ENCODE measurements at places on chromosomes 6 and 20.
A peak's percentile ranks its signal among the peaks of the same experiment; 100 is the strongest.

DNA sequence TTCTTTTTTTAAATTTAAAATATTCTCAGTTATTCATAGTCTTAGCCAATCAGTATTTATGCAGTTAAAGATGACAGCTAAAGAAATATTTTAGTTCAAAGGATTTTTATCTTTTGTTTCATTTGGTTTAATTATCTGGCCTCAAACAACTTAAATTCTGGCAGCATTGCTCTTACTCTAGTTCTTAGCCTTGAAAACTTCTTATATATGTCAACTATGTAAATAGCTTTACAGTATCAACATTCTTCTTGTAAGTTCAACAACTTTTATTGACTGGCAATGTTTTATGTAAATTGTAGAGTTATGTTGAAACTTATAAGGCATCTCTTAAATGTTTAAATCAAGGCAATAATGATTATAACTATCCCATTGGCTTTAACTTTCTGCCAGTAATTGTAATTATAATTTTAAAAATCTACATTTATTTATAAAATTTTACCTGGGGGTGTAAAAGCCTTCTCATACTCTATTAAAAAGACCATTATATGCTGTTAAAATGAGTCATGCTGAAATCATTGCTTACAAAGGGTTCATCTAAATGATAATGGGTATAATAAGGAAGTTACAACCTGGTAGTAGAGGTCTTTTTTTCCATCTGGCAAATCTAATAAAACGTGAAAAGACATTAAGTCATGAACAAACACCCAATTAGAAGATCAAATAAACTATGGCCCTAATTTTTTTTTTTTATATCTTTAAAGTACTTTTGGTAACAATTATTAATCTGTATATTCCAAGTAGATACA, 45.8 kb upstream of the FAM184A start:
- DNase-seq: no peak

- DNase-seq: no peak
Observed at GRCh38 chr20:63612276-63612931, 14.5 kb downstream of the GMEB2 start.

GRCh38 chr20:12963416-12963815, 45.4 kb upstream of the SPTLC3 start:
- no peak for DNase-seq

DNA sequence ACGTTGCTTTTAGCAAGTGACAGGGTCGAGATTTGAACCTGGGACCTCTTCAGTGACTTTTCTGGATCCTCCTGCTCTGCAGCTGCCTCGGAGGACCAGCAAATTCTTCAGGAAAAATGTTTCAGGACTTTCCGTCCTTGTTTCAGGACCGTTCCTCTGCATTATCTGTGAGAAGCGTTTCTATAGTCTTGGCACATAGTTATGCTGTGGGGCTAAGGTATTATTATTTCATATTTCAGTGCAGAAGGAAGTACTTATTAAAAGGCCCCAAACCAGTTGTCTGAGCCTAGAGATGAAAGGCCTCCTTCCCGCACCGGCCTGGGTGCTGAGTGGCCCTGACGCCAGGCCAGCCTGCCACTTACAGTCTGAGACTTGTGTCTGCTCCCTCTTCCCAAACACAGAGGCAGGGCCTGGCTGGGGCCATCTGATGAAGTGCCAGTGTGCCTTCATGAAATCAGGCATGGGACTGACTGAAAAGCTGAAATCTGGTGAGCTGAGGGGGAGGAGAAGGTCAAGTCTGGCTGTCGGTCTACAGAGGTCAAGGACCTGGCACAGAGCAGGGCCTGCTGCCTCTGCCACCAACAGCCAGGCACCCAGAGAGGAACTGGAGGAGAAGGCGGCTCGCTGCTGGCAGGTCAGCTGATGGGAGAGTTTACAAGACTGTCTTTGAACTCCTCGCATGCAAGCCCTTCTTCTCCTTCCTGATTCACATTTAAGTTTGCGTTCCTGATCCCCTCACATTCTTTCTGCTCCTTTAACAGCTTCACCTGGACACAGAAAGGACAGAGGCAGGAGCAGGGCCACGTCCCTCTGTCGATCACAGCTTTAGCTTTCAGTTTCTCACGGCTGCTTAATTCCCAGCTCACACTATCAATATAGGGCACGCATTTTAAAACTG, 8.9 kb upstream of the QKI start:
- no peak for DNase-seq

DNA sequence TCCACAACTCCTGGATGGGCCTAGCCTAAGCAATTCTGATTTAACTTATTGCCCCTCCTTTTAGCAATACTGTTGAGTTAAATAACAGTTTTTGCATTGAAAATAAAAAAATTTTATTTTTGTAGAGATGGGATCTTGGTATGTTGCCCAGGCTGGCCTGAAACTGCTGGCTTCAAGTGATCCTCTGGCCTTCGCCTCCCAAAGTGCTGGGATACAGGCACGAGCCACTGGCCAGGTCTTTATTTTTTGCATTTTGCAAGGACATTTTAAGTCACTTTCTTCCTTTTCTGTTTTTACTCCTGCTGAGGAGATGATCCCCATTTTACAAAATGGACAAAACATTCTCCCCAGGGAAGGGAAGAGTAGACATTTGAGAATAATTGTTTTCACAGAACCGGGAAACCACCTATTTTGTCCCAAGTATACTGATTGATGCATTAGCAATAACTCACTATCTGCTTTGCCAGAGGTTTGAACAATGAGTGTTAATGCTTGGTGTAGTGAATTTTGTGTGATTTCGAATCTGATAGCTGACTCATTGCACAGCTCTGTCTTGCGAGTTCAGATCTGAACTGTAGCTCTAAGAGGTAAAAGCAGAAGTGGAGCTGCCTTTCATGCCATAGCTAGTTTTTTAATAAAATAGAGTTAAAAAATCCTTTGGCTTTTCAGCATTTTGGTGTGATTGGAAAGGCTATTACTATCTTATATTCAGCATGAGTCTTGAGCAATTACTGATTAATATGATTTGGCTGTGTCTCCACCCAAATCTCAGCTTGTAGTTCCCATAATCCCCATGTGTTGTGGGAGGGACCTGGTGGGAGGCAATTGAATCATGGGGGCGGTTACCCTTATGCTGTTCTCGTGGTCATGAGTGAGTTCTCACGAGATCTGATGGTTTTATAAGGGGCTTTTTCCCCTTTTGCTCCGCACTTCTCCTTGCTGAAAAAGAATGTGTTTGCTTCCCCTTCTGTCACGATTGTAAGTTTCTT, 20.9 kb downstream of the IGF2R start:
- no peak for DNase-seq

DNA sequence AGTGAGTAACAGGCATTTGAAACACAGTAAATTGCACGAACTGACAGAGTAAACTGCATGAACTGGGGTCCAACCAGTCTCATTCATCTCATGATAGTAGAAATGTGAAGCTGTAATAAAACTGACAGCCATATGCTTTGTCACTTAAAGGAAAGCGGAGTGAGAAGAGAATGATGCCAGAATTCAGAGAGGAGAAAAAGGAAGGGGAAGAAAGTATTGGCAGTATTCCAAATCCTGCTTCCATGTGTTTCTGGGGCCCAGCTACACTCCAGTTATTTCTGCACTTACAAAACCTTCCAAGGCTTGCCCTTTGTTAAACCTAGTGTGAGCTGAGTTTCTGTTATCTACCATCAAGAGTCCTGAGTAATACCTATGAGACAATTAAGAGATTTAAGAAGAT, 17.2 kb downstream of the SNX14 start:
- no peak for DNase-seq

- no peak for DNase-seq
Observed at GRCh38 chr6:112296122-112296521, 41.8 kb upstream of the LAMA4 start.

- peak; percentile 70 for DNase-seq
Observed at GRCh38 chr6:26204332-26205160, 117.3 kb downstream of the HFE start.

- no peak for DNase-seq
Observed at GRCh38 chr20:58639182-58640146, 11.6 kb upstream of the STX16 start.

- DNase-seq: no peak
Observed at GRCh38 chr20:52978851-52979250, 6.7 kb downstream of the TSHZ2 start.

DNA sequence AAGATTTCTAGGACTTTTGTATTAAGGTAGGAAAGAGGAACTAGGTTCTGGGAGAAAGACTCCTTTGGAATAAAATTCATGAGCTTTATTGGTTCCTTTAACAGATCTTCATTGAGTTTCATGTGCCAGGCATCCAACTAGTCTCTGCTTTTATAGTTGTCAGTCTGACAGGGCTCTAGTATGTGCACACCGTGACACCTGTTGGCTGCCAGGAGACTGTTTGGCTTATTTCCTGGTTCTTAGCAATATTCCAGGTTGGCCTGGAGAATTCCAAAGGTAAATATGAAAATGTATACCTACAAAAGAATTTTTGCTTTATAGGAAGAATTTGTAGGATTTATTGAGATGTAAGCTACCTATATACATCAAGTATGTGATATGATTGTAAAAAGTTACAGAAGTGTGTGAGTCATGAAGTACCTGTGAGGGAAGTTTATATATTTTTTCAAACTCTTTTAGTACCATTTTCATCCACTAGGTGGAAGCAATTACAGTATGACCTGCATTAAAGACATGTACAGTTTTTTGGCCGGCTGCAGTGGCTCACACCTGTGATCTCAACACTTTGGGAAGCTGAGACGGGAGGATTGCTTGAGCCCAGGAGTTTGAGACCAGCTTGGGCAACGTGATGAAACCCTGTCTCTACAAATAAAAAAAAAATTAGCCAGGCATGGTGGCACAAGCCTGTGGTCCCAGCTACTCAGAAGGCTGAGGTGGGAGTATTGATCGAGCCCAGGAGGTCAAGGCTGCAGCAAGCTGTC, 35.2 kb downstream of the NDUFAF5 start:
- no peak for DNase-seq

DNA sequence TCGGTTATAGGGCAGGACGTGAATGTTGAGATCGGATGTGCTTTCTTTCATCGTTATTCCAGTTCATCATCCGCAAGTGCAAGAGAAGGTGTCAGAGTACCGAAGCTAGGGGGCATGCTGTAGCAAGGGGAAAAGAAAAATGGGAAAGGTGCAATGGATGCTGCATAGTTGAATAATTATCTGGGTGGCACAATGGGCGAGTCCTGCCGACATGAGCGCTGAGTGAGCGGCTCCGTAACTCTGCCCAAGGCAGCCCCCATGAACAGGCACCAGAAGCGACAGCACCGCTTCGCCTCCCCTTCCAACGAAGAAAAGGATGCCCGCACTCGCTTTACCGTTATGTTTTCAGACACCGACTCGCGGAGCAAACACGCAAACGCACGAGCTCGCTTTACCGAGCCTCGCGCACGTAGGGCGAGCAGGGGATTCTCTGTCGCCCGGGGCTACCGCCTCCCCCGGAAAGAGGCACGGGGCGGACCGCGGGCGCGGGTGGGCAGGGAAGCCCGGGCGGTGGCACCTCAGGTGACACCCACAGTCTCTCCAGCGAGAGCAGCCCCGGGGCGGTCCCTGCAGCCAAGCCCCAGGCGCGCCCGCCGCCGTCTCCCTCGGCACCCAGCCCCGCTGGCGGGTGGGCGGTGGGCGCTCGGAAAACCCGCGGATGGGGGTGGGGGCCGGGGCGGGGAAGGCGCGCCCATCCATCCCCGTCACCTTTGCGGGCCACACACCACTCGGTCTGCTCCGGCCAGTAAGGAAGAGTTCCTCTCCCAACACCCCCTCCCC, 654 bp downstream of the WASF1 start:
- peak; percentile 66 for DNase-seq

- DNase-seq: no peak
Observed at GRCh38 chr6:52929321-52930164, 20.0 kb upstream of the GSTA3 start.

- DNase-seq: no peak
Observed at GRCh38 chr6:128412680-128413079, 107.7 kb downstream of the PTPRK start.

DNA sequence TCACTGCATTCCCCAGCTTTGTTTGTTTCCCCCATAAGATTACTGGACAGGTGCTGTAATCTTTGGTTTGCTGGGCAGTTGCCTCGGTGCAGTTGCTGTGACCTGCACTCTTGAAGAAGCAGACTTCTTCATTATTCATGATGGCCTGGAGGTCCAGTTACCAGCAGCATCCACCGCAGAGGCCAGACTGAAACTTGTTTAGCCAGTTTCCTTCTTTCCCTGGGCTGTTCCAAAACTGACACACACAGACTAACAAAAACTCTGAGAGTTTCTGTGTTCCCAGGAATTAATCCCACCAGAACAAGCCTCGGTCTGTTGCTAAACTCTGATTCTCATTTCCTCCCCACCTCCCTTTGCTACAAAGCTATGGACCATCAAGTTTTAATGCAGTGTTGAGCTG, 144.1 kb downstream of the QRSL1 start:
- no peak for DNase-seq
